Posterior cingulate gyrus (tissue), 11 donors: ENCODE measurements at places on chromosomes 16 and 17.

DNA sequence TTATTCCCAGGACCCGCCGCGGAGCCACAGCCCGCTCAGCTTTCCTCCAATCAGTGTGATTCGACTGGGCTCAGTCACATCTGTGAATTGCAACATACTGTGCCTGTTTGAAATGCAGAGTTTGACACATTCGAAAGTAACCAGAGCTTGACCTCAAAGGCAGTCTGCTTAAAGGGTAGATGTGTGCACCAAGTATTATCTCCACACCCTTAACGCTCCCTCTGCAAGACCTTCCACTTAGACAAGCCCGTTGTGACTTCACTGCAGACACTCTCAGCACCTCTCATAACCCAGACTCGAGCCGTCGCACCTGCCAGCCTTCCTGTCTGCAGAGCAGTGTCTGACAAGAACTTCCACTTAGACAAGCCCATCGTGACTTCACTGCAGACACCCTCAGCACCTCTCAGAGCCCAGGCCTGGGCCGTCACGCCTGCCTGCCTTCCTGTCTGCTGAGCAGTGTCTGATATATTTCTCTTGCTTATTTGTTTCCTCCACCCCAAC is 3.7 kb downstream of the KLHDC4 start:
- DNase-seq, result no peak

GRCh38 chr17:17018612-17019429 is 23.4 kb upstream of the MPRIP start:
- DNase-seq, result no peak

DNA sequence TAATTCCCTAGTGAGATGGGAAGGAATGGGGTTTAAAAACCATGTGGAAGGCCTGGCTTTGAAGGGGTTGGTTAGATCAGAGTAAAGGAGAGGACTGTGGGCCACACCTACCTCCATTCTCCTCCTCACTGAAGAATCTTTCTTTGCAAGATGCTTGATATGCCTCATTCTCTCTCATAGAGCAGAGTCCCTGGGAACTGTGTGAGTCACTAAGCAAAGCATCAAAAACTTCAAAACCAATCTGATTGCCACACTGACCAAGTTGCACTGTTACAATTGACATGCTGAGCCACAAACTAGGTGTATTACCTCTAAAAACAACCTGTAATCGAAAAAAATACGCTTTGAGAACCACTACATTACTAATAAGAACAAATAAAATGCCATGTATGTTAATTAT is 2.0 kb downstream of the TUBD1 start:
- DNase-seq, result no peak

GRCh38 chr17:71809537-71809936 is 311.3 kb upstream of the SOX9 start:
- no peak for DNase-seq

DNA sequence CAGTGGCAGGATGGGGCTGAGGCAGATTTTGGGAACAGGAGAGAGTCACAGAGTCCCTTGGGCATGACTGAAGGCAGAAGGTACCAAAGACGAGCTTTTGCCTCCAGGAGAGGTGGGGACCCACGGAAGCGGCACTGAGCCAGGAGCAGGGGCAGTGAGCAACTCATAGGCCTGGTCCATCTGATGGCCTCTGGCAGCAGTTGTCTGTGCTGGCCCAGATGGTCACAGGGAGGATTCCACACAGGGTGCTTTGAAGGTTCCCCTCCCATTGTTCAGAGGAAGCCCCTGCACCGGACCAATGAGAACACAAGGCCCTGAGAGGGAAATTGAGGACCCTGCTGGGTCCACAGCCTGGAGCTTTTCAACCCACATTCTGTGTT is 360.3 kb upstream of the TNRC6C start:
- DNase-seq, result no peak

DNA sequence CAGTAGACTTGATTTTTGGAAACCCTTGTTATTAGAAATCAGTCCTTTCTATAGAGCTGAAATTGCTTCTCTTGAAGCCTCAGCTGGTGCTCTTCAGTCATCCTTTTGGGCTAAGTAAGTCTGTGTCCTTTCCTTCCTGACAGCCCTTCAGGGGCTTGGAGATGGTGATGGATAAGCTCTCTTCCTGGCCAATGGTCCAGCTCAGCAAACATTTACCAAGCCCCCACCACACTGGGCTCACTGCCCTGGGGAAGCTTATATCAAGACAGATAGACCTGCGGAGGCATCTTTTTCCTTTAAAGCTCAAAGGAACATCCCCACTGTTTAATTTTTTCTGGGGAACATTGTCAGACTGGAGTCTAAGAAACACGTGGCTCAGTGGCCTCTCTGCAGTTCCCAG is 139.6 kb downstream of the HAPSTR1 start:
- no peak for DNase-seq

DNA sequence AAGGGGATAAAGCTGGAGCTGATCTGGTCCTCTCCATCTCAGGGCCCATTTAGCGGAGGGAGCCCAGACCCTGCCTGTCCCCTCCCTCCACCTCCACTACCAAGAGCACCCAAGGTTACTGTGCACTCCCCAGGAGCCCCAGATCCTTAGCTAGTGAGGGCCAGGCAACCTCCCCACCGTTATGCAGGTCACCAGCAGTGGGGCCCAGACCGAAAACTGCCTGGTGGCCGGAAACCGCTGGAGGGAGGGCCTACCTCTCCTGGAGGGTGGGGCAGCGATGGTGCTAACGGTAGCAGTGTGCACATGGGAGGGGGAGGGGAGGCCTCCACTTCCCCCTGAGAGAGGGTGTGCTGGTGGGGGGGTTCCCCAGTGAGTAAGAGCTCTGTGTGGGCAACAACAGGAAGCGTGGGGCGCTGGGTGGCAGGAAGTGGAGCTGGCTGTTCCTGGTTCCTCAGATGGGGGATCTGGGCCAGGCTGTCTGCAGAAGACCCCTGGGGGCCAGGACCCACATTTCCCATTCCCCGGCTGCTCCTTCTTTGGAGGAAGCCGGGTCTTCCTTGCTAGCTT is 4.4 kb downstream of the FMNL1 start:
- no peak for DNase-seq

DNA sequence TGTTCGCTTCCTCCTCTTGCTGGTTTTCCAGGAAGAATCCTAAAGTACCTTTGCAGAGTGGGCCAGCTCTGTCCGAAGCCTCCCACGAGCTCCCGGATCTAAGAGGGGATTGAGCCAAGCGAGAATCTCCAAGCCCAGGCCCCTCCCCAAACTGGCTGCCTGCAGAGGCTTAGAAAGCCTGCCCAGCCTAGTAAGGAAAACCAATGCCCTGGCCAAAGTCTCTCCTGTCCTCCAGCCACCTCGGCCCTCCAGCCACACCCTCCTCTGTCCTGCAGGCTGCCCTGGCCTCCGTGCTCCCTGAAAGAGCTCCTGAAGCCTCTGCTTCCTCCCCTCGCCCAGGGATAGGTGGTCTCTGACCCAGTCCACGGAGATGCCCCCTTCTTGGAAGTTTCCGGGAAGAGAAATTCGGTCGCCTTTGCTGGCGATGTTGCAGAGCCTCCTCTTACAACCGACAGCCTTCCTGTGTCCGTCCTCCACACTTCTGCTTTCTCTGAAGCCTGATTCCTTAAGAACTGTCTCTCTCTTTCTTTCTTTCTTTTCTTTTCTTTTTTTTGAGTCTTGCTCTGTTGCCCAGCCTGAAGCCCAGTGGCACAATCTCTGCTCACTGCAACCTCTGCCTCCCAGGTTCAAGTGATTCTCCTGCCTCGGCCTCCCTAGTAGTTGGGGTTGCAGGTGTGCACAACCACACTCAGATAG is 54.9 kb upstream of the TOB1 start:
- no peak for DNase-seq

GRCh38 chr16:4691666-4692412 is 1.5 kb upstream of the NUDT16L1 start:
- peak; percentile 63 for DNase-seq

- DNase-seq, result no peak
Observed at GRCh38 chr17:51739245-51739886, 419.1 kb downstream of the CA10 start.

DNA sequence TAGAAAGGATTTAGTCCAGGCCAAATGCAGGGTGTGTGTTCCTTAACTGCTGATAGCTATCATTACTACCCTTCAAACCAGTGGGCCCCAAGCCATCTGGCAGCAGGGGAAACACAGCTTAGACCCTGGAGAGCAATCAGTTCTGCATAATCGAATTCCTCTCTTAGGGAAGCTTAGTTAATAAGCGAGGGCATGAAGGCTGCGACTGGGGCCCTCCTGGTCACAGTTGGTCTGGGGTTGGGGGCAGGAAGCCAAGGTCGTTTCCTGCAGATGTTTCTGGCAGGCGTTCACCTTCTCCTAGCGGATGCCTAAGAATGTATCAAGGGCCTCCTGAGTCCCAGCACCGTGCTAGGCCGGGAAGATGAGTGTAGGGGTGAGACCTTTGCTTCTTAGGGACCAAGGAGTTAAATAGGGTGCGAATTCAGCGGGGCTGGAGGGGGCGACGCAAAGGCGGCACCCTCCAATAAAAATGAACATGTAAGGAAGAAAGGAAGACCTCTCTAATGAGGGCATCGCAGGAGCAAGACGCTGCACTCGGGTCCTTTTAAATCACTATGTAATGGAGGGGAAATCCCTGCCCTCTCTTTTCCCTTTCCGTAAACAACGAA is 16.5 kb upstream of the EEF2K start:
- DNase-seq, result no peak

GRCh38 chr17:61168506-61168905 is 231.1 kb upstream of the TBX2 start:
- no peak for DNase-seq

GRCh38 chr17:73363442-73364154 is 51.8 kb upstream of the CDC42EP4 start:
- peak; percentile 65 for DNase-seq

DNA sequence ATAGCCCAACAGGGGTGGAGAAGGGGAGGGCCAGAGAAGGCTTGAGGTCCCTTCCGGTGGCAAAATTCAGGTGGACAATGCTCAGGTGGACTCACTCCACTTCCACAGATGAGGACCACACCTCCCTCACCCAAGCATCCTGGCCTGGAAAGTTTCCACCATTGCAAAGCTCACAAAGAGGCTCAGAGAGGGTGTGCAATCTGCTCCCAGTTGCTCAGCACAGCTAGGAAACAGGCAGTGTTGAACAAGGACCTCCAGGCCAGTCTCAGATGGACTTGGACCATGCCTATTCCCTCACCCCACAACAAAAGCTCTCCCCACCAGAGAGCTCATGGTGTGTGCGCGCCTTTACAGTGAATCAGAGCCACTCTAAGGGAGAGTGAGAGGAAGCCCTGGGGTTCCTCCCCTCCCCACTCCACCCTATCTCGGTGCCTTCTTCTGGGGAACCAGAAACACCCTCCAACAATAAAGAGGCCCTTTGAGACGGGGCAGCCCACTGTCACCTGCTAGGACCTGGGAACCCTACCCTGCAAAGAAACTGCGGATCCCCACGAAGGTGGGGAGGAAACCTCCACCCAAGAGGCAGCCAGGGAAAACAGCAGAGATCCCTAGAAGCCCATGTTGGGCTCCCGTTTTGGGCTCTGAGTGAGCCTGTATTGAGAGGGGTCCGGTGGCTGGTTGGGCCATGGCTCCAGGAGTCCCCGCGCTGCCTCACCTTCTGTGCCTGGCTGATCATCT is 1.6 kb downstream of the FAM83G start:
- no peak for DNase-seq

- DNase-seq, result no peak
Observed at GRCh38 chr16:31228206-31228605, 11.3 kb upstream of the PYDC1 start.

- DNase-seq, result no peak
Observed at GRCh38 chr17:69147460-69147859, 5.8 kb upstream of the ABCA6 start.

DNA sequence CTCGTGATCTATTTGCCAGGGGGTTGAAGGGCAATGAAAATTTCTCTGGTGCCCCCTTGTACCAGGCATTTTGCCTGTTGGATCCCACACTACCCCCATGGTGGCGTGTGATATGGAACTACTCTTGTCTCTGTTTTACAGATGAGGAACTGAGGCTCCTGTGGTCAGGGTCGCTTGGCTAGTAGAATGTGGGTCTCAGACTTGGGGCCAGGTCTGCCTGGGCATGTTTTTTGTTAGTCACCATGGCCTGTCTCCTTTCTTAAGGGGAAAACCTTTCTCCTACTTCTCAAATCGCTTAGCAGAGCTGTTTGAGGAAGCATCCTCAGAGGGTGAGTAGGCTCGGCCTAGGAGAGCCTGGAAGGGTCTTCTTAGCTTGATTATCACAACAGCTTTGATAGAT is 51.2 kb downstream of the CLEC16A start:
- DNase-seq, result no peak

- DNase-seq, result no peak
Observed at GRCh38 chr16:49600976-49601375, 227.4 kb downstream of the C16orf78 start.
